ENCODE measurements at places on chromosomes 16 and 17.

- DNase-seq: no peak
These were observed 24.9 kb downstream of the USP31 start for GRCh38 chr16:23124315-23124714.

GRCh38 chr17:82433560-82434215 is 15.3 kb upstream of the OGFOD3 start:
- no peak for DNase-seq

- DNase-seq: no peak
These were observed 546 bp upstream of the NDUFB10 start for GRCh38 chr16:1958715-1959268.

DNA sequence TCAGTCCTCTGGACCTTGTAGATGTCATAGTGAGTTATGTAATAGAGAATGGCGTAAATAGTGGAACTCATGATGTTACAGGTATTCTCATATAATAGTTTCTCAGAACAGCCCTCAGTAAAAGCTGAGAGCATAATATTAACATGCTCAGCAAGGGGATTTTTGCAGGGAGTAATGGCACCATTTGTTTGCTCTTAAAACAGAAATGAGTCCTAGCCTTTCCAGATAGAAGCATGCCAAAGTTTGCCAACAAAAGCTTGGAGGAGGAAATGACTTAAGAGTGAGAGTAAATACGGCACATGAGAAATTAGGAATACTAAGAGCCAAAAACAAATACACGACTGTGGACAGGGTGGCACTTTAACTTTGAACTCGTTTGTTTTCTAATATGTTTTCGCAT is 198.4 kb downstream of the ANKFN1 start:
- DNase-seq: no peak

GRCh38 chr17:32771396-32771795 is 105.5 kb downstream of the MYO1D start:
- DNase-seq: no peak

- no peak for DNase-seq
These were observed 139.8 kb upstream of the SDK2 start for GRCh38 chr17:73783945-73784603.

GRCh38 chr17:8149419-8150193 is 2.6 kb downstream of the PER1 start:
- DNase-seq: no peak

GRCh38 chr17:57357830-57358430 is 101.6 kb downstream of the MSI2 start:
- no peak for DNase-seq

DNA sequence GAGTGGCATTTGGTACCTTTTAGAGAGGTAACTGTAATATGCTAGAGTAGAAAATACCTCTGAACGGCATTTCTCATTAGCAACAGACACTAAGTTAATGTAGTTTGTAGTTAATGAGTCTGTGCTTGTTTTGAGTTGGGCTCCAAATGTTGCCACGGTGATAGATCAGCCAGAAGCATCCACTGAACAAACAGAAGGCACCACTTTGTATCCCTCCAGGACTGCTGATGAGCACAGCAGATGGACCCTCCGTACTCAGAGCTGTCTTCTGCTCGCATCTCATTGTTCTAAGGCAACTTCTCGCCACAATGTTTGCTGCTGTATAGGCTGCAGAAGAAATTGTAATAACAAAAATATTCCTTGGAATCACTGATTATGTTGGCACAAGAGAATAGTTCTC is 56.1 kb downstream of the TNRC6C start:
- DNase-seq: no peak

GRCh38 chr17:19492141-19492540 is 41.5 kb upstream of the SLC47A1 start:
- no peak for DNase-seq
